Activated CD8-positive, alpha-beta T cell treated with anti-CD3 and anti-CD28 coated beads for 36 hours (primary cell): ENCODE measurements at places on chromosomes 5 and 9. TPM values are rescaled to one million over a fixed set of nuclear protein-coding genes. Genes with fewer than 3 reads are reported as not detected.

NDUFB6 gene
- total RNA-seq: 61.4 TPM

TBCA gene
- 196 TPM for total RNA-seq

CYLC2 gene
- total RNA-seq: not detected

PIP5KL1 gene
- 2.5 TPM for total RNA-seq

ANKRD31 gene
- total RNA-seq: 0.94 TPM

PCDHA11 gene
- not detected for total RNA-seq

AK8 gene
- not detected for total RNA-seq

ARSI gene
- total RNA-seq: not detected

MEGF10 gene
- total RNA-seq: not detected

PCDHB12 gene
- not detected for total RNA-seq

C5orf46 gene
- not detected for total RNA-seq

SPATA31A3 gene
- not detected for total RNA-seq

SMC5 gene
- 32.0 TPM for total RNA-seq

SLCO6A1 gene
- not detected for total RNA-seq

ZNF782 gene
- 4.7 TPM for total RNA-seq
